Keratinocyte (primary cell): ENCODE measurements at places on chromosomes 16 and 17. TPM values are rescaled to one million over a fixed set of nuclear protein-coding genes. Genes with fewer than 3 reads are reported as not detected.

The PDILT gene
- not detected in 3 replicates for polyA plus RNA-seq

The DHRS7C gene
- not detected in 3 replicates for polyA plus RNA-seq

The CHP2 gene
- polyA plus RNA-seq: 0.07 to 0.22 TPM (median 0.20 TPM) in 3 replicates

The KAT2A gene
- polyA plus RNA-seq: 26.1 to 42.0 TPM (median 28.2 TPM) in 3 replicates

The BRICD5 gene
- polyA plus RNA-seq: 1.8 to 5.9 TPM (median 3.5 TPM) in 3 replicates

The RNF227 gene
- 3.4 to 5.7 TPM (median 3.6 TPM) in 3 replicates for polyA plus RNA-seq

DNA sequence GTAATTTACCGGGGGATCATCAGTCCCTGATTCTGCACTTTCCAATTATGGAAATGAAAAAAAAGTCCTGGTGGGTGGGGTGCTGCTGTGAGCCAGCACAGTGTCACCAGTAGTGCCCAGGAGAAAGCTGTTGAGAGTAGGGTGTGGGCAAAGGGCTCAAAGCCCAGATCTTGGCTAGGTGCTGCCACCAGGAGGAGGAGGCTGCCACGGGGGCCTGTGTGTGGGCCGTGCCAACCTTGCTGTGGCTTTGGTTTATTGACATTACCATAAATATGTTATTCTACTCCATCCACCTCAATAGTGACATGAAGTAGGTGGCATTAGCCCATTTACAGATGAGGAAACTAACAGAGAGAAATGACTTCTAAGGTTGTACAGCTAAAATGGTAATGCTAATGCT lies 6.7 kb upstream of the PRPSAP2 start:
- peaks cover 23% of the 10 kb centered on the region for H3K4me1 ChIP-seq
- H3K36me3 ChIP-seq: no peaks in the 10 kb centered on the region
- DNase-seq: no peak
- no peaks in the 10 kb centered on the region for H3K27me3 ChIP-seq
- H3K4me3 ChIP-seq: no peak overlapping the region
- peak overlapping the region; percentile 75 for H3K27ac ChIP-seq

- H3K27ac ChIP-seq: no peak overlapping the region
- H3K27me3 ChIP-seq: no peaks in the 10 kb centered on the region
Measured at GRCh38 chr17:2981325-2981724, 82.1 kb downstream of the OR1D5 start.

DNA sequence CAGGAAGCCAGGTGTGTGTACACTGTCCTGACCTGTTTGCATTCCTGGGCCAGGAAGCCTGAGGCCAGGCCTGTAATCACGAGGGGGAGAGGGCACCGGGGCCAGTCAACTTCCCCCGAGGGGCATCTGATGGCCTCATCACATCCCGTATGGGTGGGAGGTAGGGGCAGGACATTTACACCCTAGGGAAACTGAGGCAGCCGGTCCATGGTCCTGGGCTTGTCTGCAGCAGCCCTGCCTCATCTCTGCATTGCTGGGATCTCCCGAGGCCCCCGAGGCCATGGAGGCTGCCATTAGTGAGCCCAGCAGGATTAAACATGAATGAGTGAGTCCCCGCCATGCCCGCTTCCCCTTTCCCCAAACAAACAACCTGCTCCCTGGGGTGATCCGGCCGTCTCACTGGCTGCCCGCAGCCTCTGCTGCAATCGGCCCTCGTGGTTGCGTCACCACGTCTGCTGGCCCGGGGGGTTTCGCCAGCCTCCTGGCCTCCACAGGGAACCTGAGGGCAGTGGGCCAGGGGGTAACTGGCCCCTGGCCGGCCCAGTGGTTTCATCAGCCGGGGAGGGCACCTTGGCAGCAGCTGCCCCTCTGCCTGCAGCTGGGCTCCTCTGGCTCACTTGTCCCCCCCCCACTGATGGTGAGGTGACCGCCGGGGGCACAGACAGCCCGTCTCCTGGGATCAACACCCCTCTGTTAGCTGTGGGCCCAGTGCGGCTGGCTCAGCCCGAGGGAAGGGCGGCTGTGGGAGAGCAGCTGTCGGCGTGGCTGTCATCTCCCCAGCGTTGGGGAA lies 88.3 kb upstream of the GSE1 start:
- H3K36me3 ChIP-seq: no peaks in the 10 kb centered on the region
- DNase-seq: no peak

DNA sequence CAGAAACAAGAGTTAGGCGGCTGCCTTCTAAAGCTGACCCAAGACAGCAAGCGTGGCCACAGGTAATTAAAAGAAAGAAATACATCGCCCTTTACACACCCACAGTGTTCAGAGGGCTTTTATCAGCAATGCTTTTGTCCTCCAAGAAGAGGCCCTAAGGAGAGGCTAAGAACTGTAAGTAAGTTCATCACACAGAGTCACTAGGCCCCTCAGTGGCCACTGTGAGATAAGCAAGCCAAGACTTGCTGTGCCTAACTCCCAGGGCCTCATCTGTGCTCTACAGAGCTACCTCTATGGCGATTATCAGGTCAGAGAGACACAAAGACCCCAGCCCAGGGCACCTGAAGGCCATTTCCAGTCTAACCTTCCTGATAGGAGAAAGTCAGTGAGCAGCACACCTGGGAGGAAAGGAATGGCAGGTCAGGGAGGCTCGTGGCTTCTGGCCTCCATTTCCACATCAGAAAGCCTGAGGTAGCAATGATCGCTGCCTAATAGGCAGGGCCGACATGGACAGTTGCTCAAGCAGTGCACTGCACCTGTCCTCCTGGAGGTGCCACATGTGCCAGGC lies 545.2 kb upstream of the CDH11 start:
- no peak overlapping the region for H3K27ac ChIP-seq
- no peaks in the 10 kb centered on the region for H3K27me3 ChIP-seq
- H3K4me3 ChIP-seq: no peak overlapping the region
- H3K4me1 ChIP-seq: peaks cover 12% of the 10 kb centered on the region
- no peaks in the 10 kb centered on the region for H3K36me3 ChIP-seq
- no peak for DNase-seq

GRCh38 chr17:8021565-8022359 lies 17.1 kb upstream of the ALOX15B start:
- H3K27ac ChIP-seq: no peak overlapping the region
- no peak overlapping the region for H3K4me3 ChIP-seq
- H3K36me3 ChIP-seq: no peaks in the 10 kb centered on the region
- no peaks in the 10 kb centered on the region for H3K27me3 ChIP-seq
- DNase-seq: no peak

DNA sequence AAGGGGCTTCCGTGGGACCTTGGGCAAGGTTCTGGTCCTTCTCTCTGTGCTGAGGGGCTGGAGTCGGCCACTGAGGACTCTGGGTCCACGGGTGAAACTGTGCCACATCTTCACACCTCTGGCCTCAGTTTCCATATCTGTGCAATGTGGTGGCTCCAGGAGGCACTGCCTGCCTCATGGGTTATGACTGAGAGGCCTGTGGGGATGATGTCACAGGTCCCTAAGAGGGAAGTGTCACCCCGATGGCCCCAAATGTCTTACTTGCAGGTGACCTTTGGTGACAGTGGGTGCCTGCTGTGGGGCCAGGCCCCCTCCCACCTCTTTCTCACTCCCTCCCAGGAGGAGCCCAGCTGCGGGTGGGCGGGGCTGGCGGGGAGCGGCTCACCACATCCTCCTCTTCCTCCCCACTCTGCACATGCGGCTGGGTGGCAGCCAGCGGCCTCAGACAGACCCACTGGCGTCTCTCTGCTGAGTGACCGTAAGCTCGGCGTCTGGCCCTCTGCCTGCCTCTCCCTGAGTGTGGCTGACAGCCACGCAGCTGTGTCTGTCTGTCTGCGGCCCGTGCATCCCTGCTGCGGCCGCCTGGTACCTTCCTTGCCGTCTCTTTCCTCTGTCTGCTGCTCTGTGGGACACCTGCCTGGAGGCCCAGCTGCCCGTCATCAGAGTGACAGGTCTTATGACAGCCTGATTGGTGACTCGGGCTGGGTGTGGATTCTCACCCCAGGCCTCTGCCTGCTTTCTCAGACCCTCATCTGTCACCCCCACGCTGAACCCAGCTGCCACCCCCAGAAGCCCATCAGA lies at the start of gene IL21R:
Gene IL21R (plus strand): TSS at position 407 of the 801 bp plus-strand sequence. CDS start 27,898 bp downstream, outside the sequence.
- no peaks in the 10 kb centered on the region for H3K36me3 ChIP-seq
- DNase-seq: no peak
- no peak within 1 kb of the TSS for H3K27ac ChIP-seq
- peaks cover 29% of the 10 kb centered on the region for H3K27me3 ChIP-seq
- no peak within 1 kb of the TSS for H3K4me3 ChIP-seq

DNA sequence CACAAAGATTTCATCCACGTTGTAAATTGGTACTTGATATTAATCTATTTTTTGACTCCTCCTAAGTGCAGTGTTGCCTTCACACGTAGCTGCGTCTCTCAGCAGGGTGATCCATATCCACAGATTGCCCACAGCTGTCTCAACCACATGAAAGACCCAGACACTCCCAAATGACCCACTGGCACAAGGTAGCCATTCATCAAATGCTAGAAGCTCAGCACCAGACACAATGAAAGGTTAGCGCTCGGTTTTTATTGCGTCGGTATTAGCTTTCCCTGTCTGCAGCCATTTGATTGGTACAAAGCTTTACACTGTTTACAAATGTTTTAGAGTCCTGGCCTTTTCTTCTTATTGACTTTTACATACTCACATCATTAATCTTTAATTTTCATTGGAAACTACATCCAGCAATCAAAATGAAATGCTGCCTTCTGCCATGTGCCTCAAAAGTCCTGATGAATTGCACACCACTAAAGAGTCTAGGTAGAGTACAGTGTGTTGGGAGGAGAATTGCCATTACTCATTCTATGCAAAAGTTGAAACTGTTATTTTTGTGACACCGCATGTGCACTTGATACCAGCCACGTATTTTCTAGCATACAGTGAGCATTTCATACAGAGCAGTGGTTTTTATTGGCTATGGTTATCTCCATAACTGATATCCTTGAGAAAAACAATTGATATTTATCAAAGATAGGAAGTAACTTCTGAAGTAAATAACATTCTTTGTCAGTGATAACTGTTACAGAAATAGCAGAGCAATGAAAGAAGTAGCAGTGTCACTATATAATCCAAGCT lies 127.3 kb upstream of the NUDT7 start:
- H3K4me3 ChIP-seq: no peak overlapping the region
- no peaks in the 10 kb centered on the region for H3K27me3 ChIP-seq
- no peak overlapping the region for H3K27ac ChIP-seq
- no peaks in the 10 kb centered on the region for H3K36me3 ChIP-seq
- H3K4me1 ChIP-seq: no peaks in the 10 kb centered on the region

- no peak overlapping the region for H3K27ac ChIP-seq
- peaks cover 9% of the 10 kb centered on the region for H3K4me1 ChIP-seq
- H3K4me3 ChIP-seq: no peak overlapping the region
- no peaks in the 10 kb centered on the region for H3K27me3 ChIP-seq
- DNase-seq: no peak
- H3K36me3 ChIP-seq: peaks cover 45% of the 10 kb centered on the region
Measured at GRCh38 chr16:2523801-2524231, 3.6 kb downstream of the AMDHD2 start.

DNA sequence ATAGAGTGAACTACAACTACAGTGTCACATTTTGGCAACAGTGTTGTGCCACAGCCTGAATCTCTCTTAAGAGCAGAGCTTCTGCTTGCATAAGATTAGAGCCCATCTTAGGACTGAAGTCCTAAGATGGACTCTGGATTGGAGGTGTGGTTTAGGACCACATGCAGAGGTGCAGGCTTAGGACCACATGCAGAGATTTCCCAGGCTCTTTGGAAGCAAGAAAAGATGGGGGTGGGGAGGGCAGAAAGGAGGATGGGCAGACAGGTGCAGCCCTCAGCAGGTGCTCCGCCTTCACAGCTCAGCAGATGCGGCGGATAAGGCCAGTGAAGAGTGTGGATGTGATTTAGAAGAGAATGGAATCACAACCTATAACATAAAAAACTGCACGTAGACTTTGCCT lies 128.7 kb downstream of the TANGO6 start:
- no peak overlapping the region for H3K4me3 ChIP-seq
- no peaks in the 10 kb centered on the region for H3K27me3 ChIP-seq
- peaks cover 1% of the 10 kb centered on the region for H3K36me3 ChIP-seq
- no peak overlapping the region for H3K27ac ChIP-seq
- peaks cover 7% of the 10 kb centered on the region for H3K4me1 ChIP-seq

- H3K27me3 ChIP-seq: peaks cover 17% of the 10 kb centered on the region
- DNase-seq: no peak
- H3K27ac ChIP-seq: no peak overlapping the region
- no peak overlapping the region for H3K4me3 ChIP-seq
Measured at GRCh38 chr17:43027091-43028032, 2.3 kb downstream of the RND2 start.

- peaks cover 15% of the 10 kb centered on the region for H3K4me1 ChIP-seq
- H3K27ac ChIP-seq: no peak overlapping the region
- H3K36me3 ChIP-seq: no peaks in the 10 kb centered on the region
- H3K27me3 ChIP-seq: no peaks in the 10 kb centered on the region
- no peak for DNase-seq
- H3K4me3 ChIP-seq: no peak overlapping the region
Measured at GRCh38 chr17:57515662-57516211, 229.4 kb downstream of the CCDC182 start.

DNA sequence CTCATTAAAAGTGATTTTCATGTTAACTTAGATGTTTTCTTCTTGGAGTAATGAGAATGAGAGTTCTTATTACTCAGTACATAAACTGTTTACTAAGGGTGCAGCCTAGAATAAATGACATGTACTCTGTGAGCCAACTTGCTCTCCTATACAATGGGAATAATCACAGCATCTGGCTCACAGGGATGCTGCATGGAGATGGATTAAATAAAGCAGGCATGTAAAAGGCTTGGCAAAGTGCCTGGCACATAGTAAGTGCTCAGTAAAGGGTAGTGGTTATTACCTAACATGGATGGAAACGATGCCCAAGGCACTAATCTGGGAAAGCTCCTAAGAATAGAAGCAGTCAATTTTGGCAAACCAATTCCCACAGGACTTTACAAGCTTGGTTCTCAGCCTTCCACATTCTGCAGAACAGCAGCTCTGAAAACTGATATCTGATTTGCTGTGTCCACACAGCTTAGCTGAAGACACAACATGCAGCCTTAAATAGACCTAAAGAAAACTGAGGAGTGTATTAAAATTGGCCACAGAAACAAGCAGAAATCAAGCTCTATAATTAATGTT lies 176.1 kb downstream of the ABCC12 start:
- H3K4me1 ChIP-seq: no peaks in the 10 kb centered on the region
- H3K4me3 ChIP-seq: no peak overlapping the region
- no peak for DNase-seq
- H3K27me3 ChIP-seq: peaks cover 14% of the 10 kb centered on the region
- H3K27ac ChIP-seq: no peak overlapping the region

DNA sequence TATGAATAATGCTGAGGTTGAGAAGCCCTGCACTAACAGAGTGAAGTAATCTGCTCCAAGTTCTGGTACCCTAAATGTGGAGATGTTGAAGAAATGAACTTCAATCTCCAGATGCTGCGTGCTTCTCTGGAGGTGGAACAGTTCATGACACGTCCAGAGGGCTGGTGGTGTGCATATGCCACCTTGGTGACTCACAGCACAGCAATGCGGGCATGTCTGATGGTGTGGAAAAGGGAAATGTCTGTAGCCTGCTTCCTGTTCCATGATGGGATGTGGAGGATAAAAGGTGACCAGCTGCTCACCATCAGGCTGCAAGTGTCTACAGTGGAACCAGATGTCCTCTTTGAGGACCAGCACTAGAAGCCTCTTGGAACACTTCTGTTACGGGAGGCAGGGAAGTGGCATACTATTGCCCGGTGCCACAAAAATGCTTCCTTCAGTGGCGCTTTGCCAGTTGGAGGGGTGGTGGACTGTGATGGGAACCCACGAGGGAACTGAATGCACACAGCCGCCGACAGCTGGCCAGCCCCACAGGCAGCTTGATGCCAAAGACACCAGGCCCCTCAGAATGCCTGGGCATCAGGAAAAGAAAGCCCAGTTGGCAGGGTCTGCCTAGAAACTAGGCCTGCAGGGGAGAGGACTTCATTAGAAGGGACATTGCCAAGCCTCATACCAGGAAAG lies 19.9 kb downstream of the SNX11 start:
- H3K4me3 ChIP-seq: peak overlapping the region; percentile 3
- peaks cover 7% of the 10 kb centered on the region for H3K36me3 ChIP-seq
